ENCODE measurements at places on chromosomes 12 and 14.

DNA sequence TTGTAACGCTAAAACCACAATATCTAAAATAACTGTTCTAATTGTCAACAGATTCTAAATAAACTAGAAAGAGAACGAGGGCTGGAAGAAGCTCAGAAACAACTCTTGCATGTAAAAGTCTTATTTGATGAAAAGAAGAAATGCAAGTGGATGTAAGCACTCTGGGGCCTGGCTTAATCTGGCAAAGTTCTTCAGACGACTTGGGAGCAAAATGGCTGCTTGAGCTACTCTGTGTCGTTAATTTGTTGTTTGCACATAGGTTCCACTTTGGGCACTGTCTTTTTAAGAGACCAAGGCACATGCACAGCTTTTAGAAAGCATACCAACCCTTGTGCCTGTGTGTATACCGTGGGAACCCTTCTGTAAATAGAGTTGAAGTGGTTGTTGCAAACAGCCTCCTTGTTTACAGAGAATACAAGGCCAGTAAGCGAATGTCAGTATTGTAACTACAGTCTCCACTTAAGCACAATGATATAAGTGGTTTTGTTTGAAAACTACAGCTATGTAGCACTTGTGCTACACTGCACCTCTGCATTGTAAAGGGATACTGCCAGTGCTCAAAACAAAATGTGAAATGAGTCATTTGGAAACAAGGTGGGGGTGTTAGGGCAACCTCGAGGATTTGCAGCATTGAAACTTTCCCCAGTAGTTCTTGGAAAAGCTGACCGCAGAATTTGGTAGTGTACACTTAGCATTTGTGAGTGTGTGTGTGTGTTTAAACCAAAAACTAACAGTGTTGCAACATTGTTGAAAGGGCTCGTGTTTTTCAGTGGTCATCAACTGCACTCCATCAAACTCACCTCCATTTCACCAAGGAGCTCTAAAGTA lies 154.3 kb downstream of the CEP83 start:
- peak; percentile 45 for DNase-seq

DNA sequence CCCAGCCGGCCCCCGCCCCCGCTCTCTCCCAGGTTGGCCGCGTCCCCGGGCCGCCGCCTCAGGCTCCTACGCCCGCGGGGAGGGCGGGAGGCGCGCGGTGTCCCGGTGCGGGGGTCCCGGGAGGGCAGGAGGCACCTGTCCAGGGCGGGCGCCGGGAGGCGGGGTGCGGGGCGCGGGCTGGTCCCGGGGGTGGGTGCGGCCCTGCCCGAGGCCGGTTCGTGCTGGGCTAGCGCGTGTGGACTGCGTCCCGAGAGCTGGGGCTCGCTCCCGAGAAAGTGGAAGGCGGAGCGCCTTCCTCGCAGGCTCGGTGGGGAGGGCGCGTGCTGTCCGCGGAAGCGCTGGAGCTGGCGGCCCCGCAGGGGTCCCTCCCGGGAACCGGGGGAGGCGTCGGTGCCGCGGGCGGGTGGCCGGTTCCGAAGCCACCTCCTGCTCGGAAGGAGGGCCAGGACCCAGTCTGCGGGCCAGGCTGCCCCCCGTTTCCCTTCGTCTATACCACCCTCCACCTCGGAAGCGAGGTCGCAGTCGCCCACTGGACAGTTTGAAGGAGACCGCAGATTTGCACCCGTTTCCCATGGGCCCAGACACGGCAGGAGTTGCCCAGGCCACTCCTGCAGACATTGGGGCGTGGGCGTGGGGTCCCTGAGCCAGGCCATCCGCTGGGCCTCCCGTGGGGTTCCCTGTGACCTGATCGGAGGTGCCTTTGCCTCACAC lies 636 bp downstream of the ZFYVE21 start:
- no peak for DNase-seq

GRCh38 chr12:106889950-106890626 lies 65.6 kb upstream of the TMEM263 start:
- no peak for DNase-seq

DNA sequence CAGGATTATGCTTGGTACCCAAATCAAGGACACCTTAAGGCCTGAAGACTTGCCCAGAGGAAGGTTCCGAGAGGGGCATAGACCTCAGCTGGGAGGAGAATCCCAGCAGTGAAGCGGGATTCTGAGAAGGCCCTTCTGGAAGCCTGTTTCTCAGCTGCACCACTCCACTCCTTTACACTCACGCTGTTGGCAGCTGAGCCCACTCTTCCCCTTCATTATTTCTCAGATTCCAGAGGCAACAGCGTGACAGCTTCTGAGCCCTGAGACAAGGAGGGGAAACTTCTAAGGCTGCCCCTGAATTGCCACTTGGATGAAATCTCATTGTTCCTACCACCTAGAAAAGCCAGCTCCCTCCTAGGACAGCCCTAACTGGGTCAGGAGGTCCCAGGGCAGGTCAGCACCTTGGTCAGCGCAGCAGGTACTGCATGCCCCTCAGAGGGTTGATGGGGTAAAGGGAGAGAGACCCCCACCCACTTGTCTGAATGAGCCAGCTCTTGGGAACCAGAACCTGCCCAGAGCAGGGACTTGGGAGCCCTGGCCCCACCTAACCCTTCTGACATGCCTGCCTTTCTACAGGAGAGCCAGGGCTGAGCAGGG lies 53.9 kb downstream of the ISCA2 start:
- DNase-seq: no peak

DNA sequence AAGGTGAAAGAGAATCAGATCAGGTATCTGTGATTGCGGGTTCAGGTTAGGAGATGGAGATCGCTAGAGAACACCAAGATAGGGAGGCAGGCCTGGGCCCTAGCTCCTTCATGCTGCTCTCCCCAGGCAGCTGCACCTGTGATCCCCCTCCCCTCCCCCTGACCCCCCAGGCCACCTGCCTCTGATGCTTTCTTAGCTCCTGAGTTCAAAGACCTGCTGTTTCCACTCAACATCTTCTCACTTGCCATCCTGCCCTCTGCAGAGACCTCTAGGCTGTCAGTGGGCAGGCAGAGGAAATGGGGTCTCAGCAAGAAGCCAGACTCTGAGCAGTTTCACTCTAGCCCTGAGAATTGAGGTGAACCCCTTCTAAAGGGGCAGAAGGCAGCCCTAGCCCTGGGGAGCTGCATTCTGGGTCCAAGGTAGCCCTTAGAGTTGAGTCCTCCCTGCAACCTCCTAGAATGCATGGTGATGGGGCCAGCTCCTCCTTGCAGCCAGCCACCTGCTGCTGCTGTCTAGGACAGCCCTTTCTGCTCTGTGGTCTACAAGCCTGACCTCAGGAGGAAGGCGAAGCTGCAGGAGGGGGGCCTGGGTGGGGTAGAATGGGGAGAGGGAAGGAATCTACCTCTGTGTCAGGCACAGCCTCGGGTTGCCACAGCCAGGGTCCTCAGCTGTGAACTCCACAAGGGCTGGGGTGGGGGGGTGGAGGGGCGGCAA lies 6.4 kb upstream of the SLC48A1 start:
- DNase-seq: no peak

- DNase-seq: no peak
Observed at GRCh38 chr14:22168092-22168955, 420.7 kb downstream of the DAD1 start.

DNA sequence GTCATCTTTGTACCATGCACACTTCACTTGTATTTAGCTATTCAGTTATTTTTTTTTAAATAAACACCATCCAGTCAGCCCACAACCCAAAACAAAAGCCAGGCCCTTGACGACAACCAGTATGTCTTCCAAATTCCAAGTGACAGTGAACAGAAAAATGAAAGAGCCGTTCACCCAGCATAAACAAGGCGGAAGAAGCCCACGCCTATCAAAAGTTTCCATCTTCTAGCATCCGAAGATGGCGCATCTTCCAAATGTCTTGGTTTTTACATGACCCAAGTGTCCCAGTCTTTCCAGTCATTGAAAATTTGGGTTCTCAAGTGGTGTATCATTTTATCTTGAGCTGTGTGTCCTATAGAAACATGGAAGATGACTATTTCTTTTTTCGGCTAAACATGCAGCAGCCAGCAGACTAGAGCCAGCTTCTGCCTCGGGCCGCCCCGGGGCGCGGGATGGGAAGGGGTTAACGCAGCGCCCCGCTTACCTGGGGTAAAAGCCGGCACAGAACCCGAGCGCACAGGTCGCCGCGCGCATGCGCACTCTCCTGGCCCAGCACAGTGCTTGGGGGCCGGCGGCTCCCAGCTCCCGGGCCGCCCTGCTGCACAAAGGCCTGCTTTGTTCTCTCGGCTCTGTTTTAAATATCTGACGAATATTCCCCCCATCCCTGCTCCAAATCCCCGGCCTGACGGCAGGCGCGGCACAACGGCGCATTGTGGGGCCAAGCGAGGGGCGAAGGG lies 164.8 kb downstream of the ZFP36L1 start:
- peak; percentile 24 for DNase-seq

DNA sequence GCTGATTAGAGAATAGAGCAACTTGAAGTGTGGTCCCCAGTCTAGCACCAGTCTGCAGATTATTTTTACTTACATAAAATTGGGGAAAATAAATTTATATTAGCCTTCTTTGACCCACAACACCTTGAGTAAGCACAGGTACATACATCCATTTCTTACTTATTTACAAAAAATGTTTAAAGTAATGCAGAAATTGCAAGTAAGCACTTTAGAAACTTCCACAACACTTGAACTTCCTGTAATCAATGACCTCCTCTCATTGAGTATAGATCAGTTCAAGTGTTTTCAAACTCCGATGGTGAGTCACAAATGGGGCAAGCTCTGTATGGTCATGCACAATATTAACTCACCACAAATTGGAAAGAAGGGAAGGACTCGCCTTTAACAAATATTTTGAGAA lies 83.3 kb downstream of the KIF21A start:
- no peak for DNase-seq

GRCh38 chr14:79056879-79057278 lies 886.7 kb downstream of the NRXN3 start:
- no peak for DNase-seq

All from stimulated activated CD4-positive, alpha-beta T cell treated with anti-CD3 and anti-CD28 coated beads, Interleukin-15, amount 100 ng/mL, for 48 hours (primary cell).